Activated CD4-positive, alpha-beta memory T cell treated with anti-CD3 and anti-CD28 coated beads for 36 hours (primary cell): ENCODE measurements at places on chromosomes 4 and X. TPM values are rescaled to one million over a fixed set of nuclear protein-coding genes. Genes with fewer than 3 reads are reported as not detected.

DNA sequence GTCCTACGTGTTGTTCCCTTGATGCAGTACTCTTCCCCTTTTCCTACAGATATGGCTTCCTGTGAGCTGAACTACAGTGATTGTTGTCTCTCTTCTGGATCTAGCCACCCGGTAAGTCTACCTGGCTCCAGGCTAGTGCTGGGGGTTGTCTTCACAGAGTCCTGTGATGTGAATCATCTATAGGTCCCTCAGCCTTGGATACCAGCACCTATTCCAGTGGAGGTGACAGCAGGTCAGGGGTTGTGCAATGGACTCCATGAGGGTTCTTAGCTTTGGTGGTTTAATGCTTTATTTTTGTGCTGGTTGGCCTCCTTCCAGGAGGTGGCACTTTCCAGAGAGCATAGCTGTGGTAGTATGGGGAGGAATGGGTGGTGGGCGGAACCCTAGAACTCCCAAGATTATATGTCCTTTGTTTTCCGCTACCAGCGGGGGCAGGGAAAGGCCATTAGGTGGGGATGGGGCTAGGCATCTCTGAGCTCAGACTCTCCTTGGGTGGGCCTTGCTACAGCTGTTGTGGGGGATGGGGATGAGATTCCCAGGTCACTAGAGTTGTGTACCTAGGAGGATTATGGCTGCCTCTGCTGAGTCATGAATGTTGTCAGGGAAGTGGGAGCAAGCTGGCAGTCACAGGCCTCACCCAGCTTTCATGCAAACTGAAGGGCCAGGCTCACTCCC is 121.4 kb upstream of the ANKRD50 start:
- H3K27ac ChIP-seq, result no peak overlapping the region
- no peaks in the 10 kb centered on the region for H3K4me1 ChIP-seq
- no peak overlapping the region for H3K4me3 ChIP-seq
- H3K36me3 ChIP-seq, result no peaks in the 10 kb centered on the region

DNA sequence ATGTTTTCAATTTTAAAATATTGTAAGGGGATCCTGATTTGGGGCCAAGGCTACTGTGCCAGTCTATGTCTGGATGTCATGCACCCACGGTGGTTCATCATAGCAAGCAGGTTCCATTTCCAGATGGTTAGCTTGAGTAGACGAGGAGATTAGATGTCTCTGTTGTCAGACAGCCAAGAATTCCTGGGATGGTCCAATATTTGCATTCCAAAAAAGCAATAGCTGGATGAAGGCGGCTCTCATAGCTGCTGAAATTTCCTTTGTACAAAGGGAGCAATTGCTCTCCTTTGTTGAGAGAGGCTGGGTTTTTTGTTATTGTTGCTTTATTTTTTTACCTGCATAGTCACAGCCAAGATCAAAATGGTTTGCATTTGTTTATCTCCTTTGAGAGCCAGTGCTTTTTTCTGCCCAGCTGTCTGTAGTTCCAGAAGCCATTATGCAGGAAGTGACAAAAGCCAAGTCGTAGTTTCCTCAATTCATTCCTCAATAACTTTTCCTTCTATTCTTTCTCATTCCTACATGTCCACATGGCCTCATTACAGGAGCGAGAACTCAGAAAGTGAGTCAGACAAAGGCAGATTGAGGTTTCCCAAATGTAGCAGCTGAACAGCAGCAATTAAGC is 107.9 kb downstream of the MMRN1 start:
- DNase-seq, result no peak
- H3K4me3 ChIP-seq, result no peak overlapping the region
- no peak overlapping the region for H3K27ac ChIP-seq
- no peaks in the 10 kb centered on the region for H3K4me1 ChIP-seq
- H3K36me3 ChIP-seq, result no peaks in the 10 kb centered on the region

DNA sequence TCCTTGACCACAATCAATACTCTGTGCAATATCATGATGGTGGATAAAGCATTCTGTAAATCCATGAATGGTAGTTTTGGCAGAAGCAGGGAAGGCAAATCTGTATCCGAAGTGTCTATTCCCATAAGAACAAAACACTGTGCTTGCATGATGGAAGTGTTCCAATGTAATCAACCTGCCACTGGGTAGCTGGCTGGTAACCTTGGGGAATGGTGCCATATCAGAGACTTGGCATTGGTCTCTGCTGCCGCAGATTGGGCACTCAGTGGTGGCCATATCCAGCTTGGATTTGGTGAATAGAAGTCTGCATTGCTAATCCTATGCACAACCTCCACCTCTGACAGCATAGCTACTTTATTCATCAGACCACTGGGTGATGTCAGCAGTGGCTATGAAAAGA is 114.3 kb upstream of the EMCN start:
- H3K27ac ChIP-seq, result no peak overlapping the region
- H3K27me3 ChIP-seq, result no peaks in the 10 kb centered on the region
- no peaks in the 10 kb centered on the region for H3K36me3 ChIP-seq

DNA sequence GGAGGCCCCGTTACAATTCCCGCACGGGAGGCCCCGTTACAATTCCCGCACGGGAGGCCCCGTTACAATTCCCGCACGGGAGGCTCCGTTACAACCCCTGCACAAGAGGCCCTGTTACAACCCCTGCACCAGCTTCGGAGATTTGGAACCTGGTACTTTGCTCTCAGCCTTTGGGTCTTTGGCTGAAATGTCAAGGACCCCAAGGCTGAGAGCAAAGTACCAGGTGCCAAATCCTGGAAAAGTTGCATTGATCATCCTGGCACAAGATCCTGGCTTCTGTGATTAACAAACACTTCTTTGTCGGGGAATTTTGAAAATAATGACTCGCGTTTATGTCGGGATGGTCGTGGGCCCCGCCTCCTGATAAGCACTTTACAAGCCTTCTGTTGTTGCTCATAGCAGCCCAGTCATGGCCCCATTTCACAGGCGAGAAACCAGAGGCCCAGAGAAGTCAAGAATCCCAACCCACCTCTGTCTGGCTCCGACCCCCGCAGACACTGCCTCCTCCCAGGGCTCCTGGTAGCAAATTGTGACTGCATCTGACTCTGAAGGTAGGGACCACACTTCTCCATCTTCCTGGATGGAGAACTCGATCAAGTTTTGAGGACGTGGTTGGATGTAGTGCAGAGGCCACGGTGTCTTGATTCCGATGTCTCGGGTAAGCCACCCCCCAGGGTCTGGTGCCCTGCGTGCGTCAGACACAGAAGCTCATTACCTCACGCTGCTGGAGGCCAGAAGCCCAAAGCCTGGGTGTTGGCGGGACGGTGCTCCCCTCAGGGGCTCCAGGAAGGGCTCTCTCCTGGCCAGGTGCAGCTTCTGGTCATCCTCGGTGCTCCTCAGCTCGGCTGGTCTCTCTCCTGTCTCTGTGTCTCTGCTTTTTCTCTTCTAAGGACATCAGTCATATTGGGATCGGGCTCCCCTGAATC is 60.3 kb downstream of the ADRA2C start:
- no peak overlapping the region for H3K27ac ChIP-seq

The KDR gene
- not detected for total RNA-seq

GRCh38 chr4:6986072-6986780 is 56.9 kb upstream of the TADA2B start:
- no peaks in the 10 kb centered on the region for H3K36me3 ChIP-seq
- peak overlapping the region; percentile 92 for H3K27ac ChIP-seq
- H3K4me1 ChIP-seq, result peaks cover 69% of the 10 kb centered on the region
- no peak for DNase-seq
- H3K27me3 ChIP-seq, result no peaks in the 10 kb centered on the region
- H3K4me3 ChIP-seq, result peak overlapping the region; percentile 89

The RAI2 gene
- total RNA-seq, result 0.39 TPM

DNA sequence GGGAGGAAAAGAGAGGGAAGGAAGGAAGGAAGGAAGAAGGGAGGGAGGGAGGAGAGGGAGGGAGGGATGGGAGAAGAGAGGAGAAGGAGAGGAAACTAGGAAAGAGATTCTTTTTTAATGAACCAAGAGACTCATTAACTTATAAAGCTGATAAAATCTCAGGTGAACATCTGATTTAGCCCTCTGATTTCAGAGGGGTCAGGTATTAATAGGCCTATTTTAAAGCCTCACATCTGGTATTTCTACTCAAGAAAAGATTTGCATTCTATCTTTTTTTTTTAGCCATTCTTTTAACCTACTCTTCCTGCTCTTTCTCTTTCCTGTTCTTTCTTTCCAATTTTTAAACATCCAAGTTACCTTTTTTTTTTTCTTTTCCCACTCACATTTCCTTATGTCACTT is 103.3 kb upstream of the CPEB2 start:
- no peaks in the 10 kb centered on the region for H3K36me3 ChIP-seq
- no peaks in the 10 kb centered on the region for H3K4me1 ChIP-seq
- no peaks in the 10 kb centered on the region for H3K27me3 ChIP-seq
- H3K27ac ChIP-seq, result no peak overlapping the region

- no peaks in the 10 kb centered on the region for H3K27me3 ChIP-seq
- no peak overlapping the region for H3K27ac ChIP-seq
- H3K4me1 ChIP-seq, result peaks cover 27% of the 10 kb centered on the region
- no peak for DNase-seq
Measured at GRCh38 chr4:101127176-101127790, 220.0 kb downstream of the PPP3CA start.

The PABPC4L gene
- total RNA-seq, result not detected

GRCh38 chr4:76896614-76897535 is 1.1 kb downstream of the SOWAHB start:
- no peak overlapping the region for H3K4me3 ChIP-seq
- peaks cover 29% of the 10 kb centered on the region for H3K27me3 ChIP-seq
- no peaks in the 10 kb centered on the region for H3K4me1 ChIP-seq
- DNase-seq, result peak; percentile 29
- H3K27ac ChIP-seq, result no peak overlapping the region

- no peak overlapping the region for H3K27ac ChIP-seq
- no peaks in the 10 kb centered on the region for H3K4me1 ChIP-seq
- no peaks in the 10 kb centered on the region for H3K27me3 ChIP-seq
- no peaks in the 10 kb centered on the region for H3K36me3 ChIP-seq
- no peak for DNase-seq
Measured at GRCh38 chrX:3268829-3269228, 77.6 kb downstream of the MXRA5 start.

DNA sequence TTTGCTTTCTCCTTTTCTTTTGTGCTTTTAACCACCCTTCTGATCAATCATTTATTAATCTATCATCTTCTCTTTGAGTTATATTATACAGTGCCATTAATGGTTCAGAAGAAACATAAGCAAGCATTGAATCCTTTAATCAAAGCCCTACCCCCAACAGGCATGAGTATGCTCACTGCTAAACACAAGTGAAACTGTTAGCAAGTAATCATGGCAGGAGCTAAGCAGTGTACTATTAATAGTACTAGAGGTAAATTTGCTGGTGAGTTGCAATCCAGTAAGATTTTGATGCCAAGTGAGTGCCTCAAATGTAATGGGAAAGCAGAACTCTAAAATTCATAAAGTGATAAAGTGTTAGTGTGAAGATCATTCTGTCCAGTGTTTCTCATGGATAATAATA is 57.2 kb downstream of the FNIP2 start:
- no peak for DNase-seq
- peaks cover 63% of the 10 kb centered on the region for H3K4me1 ChIP-seq
- H3K27ac ChIP-seq, result peak overlapping the region; percentile 18
- H3K27me3 ChIP-seq, result no peaks in the 10 kb centered on the region
- peaks cover 12% of the 10 kb centered on the region for H3K36me3 ChIP-seq
